ENCODE measurements at places on chromosomes 3 and 15.

DNA sequence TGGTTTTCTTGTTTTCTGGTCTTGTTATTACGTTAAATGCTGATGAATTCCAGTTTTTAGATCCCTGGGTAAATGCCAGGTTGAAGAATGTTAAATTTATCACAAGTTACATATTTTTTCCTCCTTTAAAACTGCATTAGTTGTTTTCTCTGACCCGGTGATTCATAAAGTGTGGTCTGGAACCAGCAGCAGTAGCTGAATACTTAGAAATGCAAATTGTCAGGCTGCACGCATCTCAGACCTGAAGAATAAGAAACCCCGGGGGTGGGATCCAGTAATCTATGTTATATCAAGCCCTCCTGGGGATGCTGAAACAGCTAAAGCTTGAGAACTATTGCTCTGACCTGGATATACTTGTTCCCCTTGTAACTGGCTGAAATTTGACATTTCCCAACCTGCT, 69.1 kb downstream of the PEX5L start:
- no peak for DNase-seq

DNA sequence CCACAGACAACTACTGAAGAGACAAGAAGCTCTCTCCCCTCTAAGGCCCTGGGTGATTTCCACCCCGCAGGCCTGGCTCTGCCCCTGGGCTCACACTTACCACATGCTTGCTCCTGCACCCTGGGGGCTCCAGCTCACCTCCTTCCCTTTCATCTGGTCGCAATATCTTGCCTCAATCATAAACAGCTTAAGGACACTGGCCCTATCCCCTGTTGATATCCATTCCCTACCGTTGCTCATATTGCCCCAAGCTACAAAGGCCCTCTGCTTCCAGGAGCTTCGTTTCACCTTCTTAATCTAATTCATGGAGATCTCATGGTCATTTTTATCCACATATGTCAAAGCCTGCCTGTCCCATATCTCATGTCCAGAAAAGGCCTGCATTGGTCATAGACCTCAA, 46.0 kb upstream of the TSEN2 start:
- no peak for DNase-seq

DNA sequence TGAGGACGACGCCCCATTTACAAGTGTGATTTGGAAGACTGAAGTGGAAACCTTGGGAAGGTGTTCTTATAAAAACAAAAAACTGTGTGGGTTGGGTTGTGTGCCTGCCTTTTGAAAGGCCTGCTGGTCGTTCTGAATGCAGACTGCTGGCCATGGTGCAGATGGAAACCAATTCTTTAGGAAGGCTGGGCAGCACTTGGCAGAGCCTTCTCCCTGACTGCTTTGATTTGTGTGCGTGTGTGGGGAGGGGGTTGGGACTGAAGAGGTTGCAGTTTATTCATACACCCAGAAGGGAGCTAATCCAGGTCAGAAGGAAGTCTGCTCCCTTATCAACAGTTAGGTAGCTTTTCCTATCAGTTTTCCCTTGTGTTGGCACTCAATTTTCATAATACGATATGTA, 288.7 kb downstream of the SOX2 start:
- DNase-seq = no peak

DNA sequence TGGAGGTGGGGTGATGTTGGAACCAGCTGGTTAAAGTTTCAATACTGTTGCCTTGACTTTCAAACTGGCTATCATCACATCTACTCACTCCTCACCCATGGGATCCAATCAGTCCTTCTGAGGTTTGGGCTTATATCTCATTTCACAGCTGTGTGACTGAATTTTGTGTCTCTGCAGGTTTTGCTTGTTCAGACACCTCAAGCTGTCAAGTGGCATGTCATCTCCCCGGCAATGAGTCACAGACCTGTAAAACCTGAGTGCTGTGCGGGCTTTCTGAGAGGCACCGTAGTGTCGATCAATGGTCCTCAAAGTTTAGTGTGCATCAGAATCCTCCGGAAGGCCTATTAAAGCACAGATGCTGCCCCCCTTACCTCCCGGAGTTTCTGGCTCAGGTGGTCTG, 86.4 kb upstream of the RORA start:
- no peak for DNase-seq

DNA sequence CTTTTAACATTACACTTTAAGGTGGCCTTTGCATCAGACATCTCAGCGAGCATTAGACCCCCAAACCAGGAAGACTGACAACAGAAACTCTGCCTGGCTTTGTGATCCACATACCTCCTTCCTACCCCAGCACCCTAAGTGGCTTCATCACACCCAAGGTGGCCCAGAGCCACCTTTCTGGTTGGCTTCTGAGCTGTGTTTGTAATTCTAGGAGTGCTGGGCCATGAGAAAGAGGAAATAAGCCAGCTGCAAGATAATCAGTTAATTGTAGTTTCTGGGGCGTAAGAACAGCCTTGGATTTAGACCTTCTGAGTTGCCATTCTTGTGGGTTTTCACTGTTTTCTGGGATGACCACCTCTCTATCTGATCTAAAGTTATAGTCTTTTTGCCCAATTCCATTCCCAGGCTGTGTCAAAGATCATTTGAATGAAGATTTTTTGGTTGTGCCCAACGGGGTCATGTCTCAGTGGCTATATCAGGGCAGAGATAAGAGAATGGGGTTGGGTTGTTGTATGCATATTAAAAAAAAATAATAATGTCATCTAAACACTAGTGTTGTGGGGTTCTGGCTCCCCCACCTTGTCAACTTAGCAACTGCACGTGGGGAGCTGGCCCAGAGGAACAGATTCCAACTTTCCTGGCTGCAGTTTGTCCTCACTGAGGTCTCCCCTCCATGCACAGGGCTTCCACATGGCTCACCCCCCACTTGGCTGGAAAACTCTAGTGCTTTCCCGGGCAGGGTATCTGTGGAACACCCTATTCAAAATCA, 234.8 kb upstream of the WNT5A start:
- no peak for DNase-seq

- no peak for DNase-seq
Observed at GRCh38 chr15:81812456-81812855, 233.4 kb downstream of the MEX3B start.

GRCh38 chr3:48157202-48157840, 30.9 kb downstream of the CDC25A start:
- DNase-seq = no peak

DNA sequence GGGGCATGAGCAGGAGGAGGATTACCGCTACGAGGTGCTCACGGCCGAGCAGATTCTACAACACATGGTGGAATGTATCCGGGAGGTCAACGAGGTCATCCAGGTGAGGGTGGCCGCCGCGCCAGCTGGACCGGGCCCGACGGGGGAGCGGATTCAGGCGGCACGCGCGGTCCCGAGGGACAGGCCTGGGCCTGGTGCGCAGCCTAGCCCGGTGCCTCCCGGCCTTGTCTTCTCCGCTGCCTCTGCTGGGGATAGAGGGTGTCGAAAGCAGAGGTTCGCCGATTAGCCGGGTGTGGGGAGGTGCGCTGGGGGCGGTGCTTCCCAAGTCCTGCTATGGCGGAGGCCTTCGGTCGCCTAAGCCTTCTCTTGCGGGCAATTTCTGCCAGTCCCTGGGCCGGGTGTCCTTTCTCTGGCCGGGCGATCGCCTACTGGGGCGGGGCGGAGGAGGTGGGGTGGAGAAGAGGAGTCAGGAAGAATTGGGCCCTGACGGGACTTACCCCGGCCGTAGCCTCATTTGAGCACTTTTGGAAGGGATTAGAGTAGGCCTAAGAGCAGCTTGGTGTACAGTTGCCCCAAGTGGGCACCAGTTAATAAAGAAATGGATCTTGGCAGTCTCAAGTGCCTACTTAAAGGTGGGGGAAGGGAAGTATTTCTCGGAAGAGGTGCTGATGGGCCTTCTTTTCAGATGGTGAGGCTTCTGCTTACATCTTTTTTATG, 940 bp downstream of the ARIH1 start:
- DNase-seq = peak; percentile 76

- no peak for DNase-seq
Observed at GRCh38 chr3:113204371-113204770, 7.0 kb upstream of the BOC start.
